ENCODE measurements at places on chromosomes 6 and 20.

- no peak for DNase-seq
These were observed 461 bp upstream of the HNF4A start for GRCh38 chr20:44354979-44355497.

- no peak for DNase-seq
These were observed 74.8 kb upstream of the SHLD1 start for GRCh38 chr20:5675103-5676091.

GRCh38 chr20:60894091-60894490 is 358.0 kb upstream of the CDH4 start:
- DNase-seq = no peak

DNA sequence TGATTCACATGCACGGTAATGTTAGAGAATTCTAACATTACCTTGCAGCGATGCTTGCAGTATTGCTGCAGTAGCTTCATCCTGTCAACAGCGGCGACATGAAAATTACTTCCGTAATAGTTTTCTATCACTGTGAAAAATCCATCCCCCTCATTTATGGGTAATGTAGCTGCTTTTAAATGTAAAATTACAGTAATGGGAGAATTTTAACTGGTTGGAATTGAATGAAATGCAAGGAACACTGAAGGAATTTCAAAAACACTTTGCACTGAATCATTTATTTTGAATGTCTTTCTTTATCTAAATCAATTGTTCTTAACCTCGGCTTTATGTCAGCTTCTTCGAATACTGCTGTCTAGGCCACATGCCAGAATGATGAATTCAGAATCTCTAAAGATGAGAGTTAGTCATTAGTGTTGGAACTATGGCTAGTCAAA is 102.4 kb upstream of the HIVEP1 start:
- no peak for DNase-seq

DNA sequence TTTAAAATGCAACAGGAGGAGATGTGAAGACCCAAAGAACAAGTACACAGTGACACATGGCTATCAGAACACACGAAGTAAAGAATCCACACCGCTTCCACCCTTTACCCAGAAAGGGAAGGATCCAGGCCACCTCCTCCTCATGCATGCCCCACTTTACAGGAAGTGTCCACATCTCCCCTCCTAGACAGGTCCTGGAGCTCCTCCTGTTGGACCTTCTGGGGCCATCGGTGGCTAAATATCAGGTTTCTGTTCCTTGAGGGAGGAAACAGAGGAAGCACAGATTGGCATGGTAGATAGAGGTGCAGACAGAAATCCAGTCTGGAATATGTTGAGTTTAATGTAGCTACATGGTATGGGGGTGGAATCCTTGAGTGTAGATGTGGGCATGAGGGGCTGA is 10.9 kb downstream of the NINL start:
- no peak for DNase-seq

- DNase-seq = no peak
These were observed 4.0 kb downstream of the CDKN1A start for GRCh38 chr6:36682328-36683144.

- DNase-seq = no peak
These were observed 526.0 kb upstream of the SOX4 start for GRCh38 chr6:21067521-21067920.

GRCh38 chr6:108078191-108078590 is 3.6 kb upstream of the OSTM1 start:
- no peak for DNase-seq

DNA sequence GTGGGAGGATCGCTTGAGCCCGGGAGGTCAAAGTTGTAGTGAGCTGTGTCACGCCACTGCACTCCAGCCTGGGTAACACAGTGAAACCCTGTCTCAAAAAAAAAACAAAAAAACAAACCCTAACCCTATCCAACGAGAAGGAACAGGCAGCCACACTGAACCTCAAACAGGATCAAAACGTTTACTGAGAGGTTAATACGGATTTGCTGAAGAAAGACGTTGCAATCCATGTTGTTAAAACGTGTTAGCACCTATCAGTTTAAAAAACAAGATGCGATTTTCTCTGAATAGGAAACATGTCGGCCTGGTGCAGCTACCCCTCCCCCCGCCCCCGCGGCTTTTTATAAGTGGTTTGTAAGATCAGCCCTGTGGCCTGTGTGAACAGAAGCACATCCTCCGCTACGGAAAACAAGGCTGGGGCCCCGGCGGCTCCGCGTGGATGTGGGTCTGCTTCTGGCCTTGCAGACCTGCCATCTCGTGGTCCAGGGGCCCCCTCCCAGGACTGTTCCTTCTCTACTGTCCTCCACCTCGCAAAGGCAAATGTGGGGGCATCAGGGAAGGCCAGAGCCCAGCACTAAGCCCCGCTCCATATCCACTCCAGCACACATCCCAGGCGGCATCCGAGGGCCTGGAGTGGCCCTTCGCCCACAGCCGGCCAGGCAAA is 11.4 kb downstream of the SLC2A4RG start:
- DNase-seq = no peak

DNA sequence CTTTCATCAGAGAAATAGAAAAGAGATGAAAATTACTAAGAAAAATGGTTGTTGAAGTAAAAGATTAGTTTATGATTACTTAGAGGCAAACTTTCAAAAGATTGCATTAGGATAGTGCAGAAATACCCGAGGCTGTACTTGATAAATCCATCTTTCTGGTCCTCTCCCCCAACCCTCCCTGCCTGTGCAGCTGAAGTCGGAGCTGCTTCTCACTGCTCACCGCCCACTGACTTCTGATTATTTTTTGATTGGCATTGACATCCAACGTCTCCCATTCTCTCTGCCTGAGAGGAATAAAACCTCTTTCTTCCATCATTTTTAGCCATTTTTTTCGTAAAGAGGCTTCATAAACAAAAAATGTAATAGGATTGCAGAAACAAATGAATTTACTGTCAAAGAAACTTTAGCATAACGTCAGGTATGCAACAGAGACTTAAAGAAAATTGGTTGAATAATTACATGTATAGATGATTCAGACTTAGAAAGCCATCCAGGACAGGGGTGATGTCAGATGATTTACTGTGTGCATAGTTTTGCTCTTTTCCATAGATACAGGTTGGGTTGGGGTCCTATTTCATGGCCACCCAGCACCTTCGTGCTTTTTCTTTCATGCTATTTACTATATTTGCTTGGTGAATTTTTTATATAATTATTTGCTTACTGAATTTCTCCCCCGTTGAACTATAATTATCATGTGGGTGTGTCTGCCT is 53.6 kb upstream of the EDN3 start:
- DNase-seq = no peak

GRCh38 chr6:34798057-34798456 is 6.2 kb downstream of the BLTP3A start:
- no peak for DNase-seq

GRCh38 chr20:51678026-51678697 is 90.0 kb downstream of the ATP9A start:
- DNase-seq = no peak

GRCh38 chr20:63273059-63273579 is 506 bp downstream of the ARFGAP1 start:
- DNase-seq = no peak

DNA sequence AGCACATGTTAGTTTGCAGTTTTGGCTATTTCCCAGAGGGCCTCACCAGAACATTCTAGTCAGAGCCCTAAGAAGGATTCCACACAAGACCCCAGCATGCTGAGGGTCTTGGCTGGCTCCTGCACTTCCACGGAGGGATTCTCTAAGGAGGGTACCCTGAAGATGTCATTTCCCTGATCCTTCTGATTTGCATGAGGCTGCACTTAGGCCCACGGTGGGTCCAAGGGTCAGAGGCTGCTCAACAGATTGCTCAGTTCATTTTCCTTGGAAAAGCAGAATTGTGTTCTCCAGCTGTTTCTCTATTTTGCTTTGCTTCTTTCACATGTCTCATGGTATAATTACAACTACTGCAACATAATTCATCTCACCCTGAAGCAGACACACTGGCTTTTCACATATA is 22.2 kb downstream of the PREP start:
- DNase-seq = no peak

- DNase-seq = no peak
These were observed 155.8 kb downstream of the PDE7B start for GRCh38 chr6:136007345-136007744.

GRCh38 chr20:40536808-40537207 is 152.2 kb downstream of the MAFB start:
- DNase-seq = no peak

DNA sequence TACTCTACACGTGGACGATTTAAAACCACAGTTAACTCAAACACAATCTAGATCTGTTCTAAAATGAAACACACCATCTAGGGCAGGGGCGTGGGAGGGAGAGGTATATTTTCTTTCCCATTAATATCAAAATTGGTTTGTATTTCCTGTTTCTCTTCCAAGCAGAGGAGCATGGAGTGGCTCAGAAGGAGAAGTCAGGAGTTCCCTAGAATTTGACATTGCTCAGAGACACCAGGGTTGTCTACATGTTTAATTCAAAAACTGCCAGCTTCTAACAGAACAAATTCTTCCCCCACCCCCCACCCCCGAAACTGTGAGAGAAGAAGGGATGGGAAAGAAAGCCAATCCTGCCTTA is 2.3 kb downstream of the PREX1 start:
- no peak for DNase-seq

DNA sequence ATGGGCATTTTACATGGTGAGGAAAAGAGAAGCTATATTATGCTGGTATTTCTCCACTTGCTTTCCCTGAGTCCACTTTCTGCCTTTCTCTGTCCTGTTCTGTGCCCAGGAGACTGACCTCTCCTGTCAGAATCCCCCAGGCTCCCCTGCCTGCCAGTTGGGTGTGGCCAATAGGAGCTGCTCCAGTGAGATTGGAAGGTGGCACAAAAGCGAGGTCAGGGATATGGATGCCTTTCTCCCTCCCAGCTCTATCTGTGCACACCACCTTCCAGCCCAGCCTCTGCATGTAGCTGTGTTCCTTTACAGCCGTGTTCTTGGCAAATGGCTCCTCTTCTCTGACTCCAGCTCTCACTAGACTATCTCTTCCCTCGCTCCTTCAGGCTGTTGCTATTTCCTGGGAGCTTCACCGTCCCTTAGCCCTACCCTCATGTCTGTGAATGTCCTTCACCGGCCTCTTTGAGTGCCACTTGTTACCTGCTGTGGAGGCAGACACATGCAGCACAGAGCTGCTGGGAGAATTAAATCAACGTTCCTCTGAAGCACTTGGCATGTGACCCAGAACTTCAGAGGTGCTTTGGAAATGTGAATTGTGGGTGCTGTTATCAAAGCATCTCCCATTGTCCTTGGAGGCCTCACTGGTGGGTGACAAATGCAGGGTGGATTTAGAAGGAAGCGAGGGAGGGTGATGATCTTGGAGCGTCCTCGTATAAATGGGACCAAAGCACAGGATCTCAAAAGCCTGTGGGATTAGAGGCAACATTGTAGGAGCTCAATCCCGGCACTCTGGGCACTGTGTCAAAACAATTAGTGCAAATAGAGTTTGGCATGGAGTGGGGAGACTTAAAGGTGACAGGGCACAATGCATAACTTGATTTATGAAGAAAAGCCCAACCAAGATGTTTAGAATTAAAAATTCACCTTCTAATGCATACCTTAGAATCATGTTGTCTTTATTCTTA is 28.9 kb upstream of the RALGAPA2 start:
- DNase-seq = no peak

DNA sequence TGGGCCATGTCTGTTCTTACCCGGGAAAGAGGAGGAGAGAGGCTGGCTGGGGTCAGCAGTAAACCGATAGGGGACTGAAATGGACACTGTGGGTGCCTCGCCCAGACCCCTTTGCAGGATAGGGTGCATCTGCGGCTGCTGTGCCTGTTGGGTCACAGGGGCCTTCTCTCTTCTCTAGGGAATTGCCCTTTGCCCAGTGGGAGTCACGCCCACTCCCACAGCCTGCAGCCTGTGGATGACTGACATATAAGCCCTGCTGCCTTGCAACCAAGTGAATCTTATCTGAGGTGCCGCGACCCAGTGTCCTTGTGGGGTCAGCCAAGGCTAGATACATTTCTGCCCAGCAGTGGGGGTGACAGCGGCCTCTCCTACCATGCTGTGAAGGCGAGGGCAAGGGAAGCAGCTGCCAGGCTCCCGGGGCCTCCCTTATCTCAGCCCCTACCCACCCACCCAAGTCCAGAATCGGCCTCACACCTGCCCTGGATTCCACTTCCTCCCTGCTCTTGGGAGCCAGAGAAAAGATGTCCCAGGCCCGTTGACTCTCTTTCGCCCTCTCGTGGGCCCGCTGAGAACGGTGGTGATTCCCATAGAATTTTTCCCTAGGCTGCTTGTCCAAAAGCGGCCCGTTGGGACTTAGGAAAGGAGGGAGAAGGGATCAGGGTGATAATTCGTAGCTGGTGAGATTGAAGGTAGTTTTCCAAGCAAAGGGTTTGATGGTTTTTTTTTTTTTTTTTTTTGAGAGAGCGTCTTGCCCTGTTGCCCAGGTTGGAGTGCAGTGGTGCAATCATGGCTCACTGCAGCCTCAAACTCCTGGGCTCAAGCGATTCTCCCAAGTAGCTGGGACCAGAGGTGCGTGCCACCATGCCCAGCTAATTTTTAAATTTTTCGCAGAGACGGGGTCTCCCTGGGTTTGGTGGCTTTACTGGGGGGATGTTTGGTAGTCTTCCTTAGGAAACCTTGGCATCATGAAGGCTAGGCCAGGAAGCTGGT is 76.4 kb upstream of the RNF24 start:
- DNase-seq = no peak

GRCh38 chr6:52733172-52733571 is 30.1 kb downstream of the GSTA2 start:
- no peak for DNase-seq

DNA sequence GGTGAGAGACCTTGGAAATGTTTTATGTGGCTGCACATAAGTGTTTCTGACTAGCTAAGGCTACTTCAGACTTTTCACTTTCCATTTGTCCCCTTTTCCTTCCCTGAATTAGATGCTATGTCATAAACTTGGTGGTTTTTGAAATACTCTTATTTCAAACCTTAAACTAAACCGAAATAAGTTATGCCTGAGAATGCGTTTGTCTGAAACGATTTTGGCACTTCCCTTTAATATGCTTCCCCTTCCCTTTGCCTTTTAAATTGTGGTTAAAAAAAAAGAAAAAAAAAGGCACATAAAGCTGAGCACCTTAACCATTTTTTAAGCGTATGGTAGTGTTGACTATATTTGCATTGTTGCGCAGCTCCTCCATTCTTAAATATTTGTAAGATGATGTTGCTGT is 14.3 kb downstream of the ZNF451 start:
- DNase-seq = no peak

- DNase-seq = no peak
These were observed 140.7 kb downstream of the HTR1B start for GRCh38 chr6:77322604-77323003.

- DNase-seq = no peak
These were observed 99.6 kb downstream of the SSR1 start for GRCh38 chr6:7213416-7213815.

- DNase-seq = no peak
These were observed 20.0 kb downstream of the ITPR3 start for GRCh38 chr6:33641144-33641543.
